Stimulated activated CD4-positive, alpha-beta T cell treated with anti-CD3 and anti-CD28 coated beads, TNF-alpha, amount 100 ng/mL, for 48 hours (primary cell): ENCODE measurements at places on chromosomes 1 and 21.

GRCh38 chr1:64163970-64164369, 39.5 kb upstream of the UBE2U start:
- DNase-seq = no peak

DNA sequence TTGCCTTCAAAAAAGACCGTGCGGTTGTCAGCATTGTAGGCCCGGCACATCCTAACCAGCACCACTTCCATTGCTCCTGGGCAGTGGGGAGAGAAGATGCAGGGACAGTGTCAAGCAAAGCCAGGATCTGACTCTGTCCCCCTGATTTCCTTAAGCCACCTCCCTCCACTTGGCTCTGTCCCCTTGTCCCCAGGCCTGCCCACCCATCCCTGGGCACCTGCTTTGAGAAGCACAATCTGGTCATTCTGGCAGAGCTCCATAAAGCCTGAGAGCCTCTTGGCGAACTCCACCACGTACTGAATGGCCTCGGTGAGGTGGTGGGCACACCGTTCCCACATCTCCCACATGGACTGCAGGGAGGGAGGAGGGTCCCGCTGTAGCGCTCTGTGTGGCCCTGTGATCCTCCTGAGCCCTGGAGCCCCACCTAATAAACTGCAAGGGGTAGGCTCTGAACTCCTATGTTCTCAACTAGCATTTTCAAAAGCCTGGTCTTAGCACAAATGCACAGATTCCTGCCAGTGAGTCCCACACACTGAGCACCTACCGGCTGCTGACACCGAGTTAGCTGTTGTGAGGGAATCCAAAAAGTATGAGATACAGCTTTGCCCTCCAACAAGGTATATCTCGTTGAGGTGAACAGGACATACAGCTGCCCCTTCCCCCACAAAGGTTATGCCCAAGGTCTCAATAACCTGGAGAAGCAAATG, 8.2 kb upstream of the LINGO4 start:
- DNase-seq = no peak

GRCh38 chr21:37631319-37632117, 264.9 kb downstream of the DYRK1A start:
- no peak for DNase-seq

- no peak for DNase-seq
These were observed 109.3 kb downstream of the KAZN start for GRCh38 chr1:14707531-14708445.

- DNase-seq = no peak
These were observed 3.8 kb downstream of the DNALI1 start for GRCh38 chr1:37560401-37561132.

DNA sequence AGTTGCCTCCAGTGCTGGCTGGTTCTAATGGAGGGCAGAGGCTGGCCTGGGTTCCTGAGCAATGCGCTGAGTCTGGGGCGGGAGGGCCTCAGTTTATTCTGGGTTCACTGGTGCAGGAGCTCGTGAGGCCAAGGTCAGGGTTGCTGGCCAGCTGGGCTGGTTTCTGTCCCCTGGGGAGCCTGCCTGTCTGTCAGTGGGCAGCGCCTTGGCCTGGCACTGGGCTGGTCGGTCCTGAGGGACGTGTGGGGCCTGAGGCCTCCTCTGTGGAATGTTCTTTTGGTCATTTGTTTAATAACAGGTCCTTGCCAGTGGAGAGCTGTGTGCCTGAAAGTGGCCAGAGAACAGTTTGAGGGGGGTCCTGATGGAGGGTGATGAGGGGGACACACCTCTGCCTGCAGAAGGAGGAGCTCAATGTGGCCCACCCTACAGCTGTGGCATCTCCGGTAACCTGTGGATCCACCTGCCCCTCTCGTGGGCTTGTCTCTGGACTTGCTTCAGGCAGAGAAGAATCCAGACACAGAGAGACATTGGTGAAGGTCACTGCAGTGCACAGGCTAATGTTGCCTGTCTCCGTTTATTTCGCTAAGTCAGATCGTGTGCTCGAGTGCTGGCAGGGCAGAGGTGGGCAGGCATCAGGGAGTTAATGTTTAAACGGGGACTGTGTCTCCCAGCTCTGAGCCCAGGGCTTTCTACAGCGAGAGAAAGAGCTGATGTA, 34.6 kb downstream of the COQ8A start:
- DNase-seq = no peak

- no peak for DNase-seq
These were observed 25.8 kb downstream of the SLAMF1 start for GRCh38 chr1:160620942-160621632.

DNA sequence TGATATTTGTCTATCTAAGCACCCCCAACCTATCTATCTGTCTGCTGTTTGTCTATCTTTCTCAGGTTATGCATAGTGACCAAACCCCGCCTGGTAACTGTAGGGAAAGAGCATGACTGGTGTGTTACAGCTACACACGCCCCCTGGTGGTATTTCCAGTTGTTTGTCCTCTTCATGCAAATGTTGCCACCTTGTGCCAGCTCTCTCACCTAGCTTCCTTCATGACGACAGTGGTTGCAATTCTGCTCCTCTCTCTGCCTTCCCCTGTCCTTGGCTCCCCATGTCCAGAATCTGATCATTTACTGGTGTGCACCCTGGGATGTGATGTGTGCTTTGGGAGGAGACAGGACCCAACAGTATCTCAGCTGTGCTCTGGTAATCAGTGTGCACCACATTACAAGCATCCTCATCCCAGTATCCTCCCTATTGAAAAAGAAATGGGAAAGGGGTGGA, 8.1 kb upstream of the INKA2 start:
- DNase-seq = peak; percentile 47

GRCh38 chr1:90144820-90145219, 149.9 kb downstream of the ZNF326 start:
- no peak for DNase-seq

DNA sequence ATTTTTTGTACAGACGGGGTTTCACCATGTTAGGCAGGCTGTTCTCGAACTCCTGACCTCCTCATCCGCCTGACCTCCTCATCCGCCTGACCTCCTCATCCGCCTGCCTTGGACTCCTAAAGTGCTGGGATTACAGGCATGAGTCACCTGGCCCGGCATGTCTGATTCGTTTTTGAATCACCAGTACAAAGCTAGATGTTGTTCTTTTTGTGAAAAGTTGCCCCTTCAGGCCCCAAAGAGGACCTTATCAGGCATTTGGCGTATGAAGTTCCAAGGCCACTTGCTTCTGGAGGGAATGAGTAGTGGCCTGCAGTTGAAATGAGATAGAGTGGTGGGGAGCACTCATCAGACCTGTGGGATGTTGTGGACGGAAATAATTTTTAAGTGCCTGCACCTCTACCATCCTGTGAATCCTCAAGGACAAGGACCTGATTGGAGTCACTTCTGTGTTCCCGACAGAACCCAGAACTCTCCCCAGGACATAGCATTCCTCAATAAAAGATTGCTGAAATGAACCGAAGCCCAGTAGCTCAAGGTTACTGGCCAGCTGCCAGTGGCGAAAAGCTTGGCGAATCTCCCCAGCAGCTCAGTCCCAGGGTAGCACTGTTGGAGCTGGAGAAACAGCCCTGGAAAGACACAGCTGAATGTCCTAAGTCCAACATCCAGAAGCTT, 50.1 kb downstream of the NDUFS5 start:
- DNase-seq = no peak

DNA sequence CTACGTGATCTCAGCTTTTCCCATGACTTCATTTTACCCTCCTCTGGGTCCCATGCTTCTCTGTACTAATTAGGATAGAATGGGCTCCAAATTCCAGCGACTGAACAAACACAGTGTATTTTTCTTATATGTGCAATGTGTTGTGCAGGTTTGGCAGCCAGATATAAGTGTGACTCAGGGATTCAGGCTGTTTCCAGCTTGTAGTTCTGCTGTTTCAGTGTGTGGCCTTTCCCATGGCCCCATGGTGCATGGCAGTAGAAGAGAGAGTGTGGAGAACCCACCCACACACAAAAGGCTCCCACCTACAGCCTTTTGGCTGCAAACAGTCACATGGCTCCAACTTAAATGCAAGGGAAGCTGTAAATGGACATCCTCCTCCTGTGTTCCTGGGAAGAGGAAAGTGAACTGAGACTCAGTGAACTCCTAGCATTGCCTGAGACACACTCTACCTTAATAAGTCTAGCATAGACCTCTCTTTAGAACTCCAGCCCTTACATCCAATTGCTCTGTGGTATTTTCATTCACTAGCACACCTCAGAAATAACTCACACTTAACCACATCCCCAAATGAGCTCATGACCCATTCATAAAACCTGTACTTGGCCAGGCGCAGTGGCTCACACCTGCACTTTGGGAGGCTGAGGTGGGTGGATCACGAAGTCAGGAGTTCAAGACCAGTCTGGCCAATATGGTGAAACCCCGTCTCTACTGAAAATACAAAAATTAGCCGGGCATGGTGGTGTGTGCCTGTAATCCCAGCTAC, 58.7 kb downstream of the KIAA0040 start:
- DNase-seq = no peak

- no peak for DNase-seq
These were observed 66.8 kb downstream of the TTC3 start for GRCh38 chr21:37139902-37140301.

DNA sequence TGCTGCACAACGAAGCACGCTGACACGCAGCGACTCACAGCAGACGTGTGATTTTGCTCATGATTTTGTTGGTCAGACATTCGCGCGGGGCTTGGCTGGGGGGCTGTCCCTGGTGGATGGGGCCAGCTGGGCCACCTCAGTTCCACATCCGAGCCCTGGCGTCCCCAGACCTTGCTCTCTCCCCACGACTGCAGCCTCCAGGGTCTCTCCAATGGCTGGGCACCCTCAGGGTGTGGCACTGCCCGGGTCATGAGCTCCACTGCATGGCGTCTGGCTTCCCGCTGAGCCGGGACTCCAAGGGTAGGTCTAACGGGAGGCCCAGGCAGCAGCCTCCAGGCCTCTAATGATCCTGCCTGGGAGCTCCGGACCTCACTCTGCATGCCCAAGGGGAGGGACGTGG, 173.0 kb upstream of the AJAP1 start:
- no peak for DNase-seq

DNA sequence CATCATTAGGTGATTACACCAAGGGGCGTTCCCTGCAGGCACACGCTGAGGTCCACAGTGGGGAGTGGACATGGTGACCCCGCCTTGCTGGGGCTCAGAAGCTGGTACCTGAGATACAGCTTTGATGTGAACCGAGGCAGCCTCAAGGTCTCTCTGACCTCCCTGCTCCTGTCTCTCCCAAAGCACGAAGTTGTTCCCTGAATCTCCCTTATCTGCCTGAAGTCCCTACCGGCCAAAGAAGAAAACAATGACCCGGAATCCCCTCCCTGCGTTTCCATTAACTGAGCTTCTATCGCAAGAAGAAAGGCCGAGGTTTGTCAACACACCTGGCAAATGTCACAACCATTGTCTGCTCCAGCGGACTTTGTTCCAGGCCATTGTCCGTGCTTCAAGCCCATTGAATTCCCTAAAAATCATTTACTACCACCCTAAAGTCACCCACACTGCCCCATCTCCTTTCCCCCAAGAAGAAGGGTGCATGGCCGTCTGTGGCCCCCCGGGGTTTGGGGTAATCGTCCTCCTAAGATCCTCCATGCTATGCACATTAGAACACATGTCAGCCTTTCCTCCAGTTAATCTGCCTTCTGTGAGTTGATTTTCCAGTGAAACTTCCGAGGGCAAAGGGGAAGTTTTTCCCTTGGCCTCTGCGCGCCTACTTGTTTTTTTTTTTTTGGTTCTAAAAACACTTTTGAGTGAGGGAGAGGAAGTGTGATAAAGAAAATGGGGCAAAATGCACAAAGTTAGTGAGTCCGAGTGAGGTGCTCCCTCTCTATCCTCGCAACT, 48.1 kb upstream of the COL18A1 start:
- no peak for DNase-seq

DNA sequence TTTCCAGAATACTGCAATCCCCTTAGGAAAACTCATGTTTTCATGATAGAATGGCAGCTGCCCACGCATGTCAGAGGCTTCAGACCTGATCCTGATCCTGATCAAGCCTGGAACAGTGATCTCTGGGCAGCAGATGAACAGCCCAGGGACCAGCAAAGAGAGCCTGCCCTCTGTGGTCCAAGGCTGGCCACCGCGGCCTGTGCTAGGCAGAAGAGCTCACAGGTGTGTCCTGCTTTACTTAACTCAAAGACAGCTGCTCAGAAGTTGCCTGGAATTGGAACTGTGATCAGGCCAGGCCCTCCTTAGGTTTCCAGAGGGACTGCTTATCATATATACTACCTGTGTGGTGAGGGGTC, 21.2 kb upstream of the BCAR3 start:
- no peak for DNase-seq

- DNase-seq = no peak
These were observed 15.1 kb downstream of the SH2D2A start for GRCh38 chr1:156801409-156802121.

GRCh38 chr1:26391450-26391849, 18.9 kb upstream of the ZNF683 start:
- DNase-seq = no peak

GRCh38 chr1:223553957-223554356, 111.5 kb downstream of the CAPN8 start:
- no peak for DNase-seq

DNA sequence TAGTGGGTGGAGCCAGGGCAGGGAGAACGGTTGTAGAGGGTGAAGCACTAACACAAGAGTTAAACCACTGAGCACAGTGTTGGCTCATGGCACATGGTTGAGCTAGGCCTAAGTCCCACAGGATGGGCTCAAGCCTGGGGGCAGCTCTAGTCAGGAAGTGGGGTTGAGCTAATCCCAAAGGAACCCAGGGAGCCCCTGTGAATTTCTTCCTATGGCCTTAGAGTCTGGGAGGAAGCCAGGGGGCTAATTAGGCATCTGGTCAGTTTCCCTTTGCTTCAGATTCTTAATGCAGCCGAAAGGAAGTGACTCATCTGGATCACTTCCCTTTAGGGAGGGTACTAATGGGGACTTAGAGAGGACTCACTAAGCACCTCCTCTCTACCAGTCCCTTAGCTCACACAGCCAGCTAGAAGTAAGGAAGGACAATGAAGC, 10.1 kb downstream of the CFAP45 start:
- DNase-seq = no peak

DNA sequence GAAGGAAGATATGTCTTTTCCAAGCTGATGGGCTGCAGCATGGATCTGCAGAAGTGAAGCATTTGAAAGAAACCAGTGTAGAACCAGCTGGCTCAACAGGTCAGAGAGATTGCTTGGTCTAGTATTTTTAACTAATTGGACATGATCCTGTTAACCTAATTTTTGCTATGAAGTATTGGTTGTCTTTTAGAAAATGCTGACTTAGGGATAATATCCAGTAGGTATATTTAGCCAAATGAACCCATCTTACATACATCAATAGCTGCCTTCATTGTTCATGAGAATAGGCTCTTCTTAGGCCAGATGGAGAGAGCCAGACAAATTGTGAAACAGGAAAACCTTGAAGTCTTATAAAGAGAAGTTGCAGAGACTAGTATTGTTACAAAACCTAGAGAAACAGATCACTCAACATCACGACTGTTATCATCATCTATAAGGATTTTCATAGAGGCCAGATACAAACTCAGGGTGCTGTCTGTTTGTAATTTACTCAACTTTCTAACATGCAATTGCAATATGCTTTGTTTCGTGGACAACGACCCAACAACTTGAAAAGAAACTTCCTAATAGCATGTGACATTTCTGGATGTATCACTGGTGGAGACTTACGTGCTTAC, 148.2 kb downstream of the DISC1 start:
- no peak for DNase-seq
